ENCODE measurements at places on chromosomes 7 and 10.

- DNase-seq = no peak
Observed at GRCh38 chr10:22560096-22560912, 154.1 kb downstream of the PIP4K2A start.

DNA sequence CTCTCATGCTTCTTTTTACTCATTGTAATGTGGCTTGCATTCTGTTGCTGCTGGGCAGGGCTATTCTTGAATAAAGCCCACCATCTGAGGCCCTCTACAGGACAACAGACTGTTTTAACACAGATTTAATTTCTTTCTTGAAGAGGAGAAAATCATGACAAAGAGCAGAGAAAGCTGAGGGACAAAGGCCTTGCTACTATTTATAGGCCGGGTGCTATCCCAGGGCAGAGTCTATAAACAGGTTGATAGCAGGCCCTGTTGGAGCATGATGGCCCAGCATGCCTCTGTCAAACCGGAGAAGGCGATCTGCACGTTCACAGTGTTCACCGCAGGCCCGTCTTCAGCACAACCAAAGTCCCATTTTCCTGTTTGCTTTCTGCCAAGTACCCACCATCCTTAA, 3.0 kb downstream of the VIPR2 start:
- DNase-seq = no peak

DNA sequence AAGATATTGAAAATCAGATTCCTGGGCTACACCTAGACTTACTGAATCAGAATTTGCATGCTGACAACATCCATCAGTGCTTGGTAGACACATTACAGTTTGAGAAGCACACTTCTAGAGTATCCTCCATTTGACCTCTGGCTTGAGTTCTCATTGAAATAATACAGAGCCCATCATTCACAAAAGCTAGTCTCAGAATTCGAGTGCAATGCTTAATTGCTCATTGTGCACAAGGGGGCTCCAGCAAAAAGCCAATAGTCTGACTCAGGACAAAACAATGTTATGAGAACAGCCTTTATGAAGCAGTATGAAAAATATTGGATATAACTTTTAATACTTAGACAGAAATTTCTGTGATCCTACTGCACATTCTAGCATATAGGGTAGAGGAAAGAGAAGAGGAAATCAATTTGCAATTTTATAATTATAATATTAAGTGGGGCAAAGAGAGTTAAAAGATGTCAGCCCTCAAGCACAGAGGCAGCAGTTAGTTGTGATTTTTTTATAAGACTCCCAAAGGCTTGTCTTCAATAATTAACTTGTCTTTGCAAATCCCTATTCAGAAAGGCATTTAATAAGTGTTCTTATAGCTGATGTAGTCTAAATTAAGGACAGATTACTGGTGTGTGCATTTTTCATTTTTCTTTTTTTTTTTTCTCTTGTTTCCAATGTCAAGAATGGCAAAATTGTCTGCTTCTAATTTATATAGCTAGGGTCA, 105.8 kb upstream of the ANK3 start:
- DNase-seq = no peak

GRCh38 chr7:155191901-155192478, 105.7 kb upstream of the INSIG1 start:
- no peak for DNase-seq

DNA sequence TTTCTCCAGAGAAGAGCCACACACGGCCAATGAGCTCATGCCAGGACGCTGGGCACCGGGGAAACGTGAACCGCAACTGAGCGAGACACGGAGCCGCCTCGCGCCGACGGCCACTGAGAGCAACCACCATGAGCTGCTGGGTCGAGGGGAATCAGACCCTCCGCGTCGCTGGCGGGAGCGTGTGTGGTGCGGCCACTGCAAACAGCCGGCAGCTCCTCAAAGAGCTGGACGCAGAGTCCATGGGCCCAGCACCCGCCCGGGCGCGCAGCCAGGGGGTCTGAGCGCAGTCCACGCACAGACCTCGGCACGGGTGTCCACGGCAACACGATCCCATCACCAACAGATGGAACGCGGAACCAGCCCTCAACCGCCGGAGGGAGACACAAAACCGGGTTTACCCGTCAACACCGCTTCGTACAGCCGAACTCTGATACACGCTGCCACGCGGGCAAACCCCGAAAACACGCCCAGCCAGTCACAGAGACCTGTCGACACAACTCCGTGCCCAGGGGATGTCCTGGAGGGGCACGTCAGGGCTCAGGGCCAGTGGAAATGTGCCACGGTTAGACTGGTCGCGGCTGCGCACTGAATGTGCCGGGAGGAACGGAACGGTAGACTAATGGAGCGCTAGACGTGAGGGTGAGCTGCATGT, 147.1 kb downstream of the ELFN1 start:
- DNase-seq = no peak

GRCh38 chr7:137169282-137169698, 174.2 kb downstream of the PTN start:
- peak; percentile 68 for DNase-seq

DNA sequence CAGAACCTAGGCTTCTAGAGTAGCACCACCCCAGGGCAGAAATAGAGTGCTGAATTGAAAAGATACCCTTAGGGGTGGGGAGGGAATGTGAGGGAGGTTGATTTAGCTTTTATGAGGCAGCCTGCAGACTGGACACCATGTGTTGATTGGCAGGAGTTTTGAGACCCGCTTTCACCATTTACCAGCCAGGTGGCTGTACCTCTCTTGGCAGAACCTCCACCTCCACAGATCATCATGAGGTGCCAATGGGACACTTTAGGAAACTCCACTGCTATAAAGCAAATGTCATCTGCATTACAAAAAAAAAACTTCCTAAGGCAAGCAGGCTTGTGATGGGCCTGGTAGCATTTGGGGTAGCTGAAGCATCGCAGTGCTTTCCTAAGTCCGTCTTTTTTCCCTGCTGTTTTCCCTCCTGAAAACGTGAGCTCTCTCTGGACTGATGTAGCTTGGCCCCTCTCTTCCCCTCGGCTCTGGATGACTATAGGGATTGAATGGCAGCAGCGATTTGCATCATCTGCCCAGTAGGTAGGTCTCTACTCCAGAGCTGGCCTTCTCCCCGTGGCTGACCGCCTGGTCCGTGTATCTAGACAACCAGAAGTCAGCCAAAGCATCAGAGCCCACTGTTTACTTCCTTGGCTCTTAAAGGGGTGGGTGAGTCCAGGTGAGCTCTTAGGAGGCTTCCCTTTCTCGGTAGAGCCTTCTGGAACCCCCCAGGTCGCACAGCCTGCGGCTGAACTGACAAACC, 1.3 kb downstream of the PCBD1 start:
- no peak for DNase-seq

GRCh38 chr10:45224219-45224841, 91.1 kb downstream of the OR13A1 start:
- DNase-seq = no peak

- DNase-seq = peak; percentile 34
Observed at GRCh38 chr10:3372281-3372680, 199.7 kb upstream of the PITRM1 start.

DNA sequence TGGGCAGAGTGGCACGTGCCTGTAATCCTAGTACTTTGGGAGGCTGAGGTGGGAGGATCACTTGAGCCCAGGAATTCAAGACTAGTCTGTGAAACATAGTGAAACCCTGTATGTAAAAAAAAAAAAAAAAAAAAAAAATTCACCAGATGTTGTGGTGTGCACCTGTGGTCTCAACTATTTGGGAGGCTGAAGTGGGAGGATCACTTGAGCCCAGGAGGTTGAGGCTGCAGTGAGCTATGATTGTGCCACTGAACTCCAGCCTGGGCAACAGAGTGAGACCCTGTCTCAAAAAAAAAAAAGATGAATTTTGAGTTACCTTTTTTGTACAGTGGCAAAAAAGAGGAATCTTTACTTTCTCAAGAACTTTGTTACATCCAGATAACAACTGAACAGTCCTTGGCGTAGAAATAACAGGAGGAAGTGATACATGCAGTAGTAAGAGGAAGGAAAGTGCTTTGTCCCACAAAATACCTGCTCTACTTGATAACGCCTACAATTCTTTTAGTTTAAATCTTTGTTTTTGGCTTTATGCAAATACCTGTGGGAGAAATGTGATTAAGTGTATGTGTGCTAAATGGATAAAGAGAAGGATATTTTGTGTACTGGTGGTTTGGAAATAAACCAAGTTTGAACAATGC, 29.3 kb downstream of the SPAG6 start:
- DNase-seq = no peak

DNA sequence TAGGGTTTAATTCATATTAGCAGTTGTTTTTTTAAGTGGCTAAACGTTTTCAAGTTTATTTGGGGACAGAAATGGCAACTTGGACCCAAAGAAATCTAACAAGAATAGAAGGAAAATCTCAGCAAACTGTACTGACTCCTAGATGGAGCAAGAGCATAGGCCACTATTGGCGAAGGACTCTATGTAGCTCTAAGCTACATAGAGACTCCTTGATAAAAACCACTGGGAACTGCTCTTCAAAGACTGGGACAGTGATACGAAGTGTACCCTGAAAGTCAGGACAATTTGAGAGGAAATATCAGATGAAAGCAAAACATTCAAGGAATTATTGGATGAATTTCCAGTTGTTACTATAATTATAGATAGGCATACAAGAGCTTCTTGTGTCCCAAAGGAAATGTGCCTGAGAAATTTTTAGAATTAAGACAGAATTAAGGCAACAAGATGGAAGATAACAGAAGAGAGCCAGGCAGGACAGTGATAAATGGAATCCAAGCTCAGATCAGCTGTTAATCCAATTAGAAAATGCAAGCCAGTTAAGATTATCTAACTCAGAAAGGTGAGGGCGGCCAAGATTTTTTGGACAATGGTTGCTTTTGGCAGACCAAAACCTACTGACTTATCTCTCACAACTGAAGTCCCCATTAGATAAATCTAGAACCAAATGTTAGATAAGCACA, 103.7 kb upstream of the IFRD1 start:
- no peak for DNase-seq

DNA sequence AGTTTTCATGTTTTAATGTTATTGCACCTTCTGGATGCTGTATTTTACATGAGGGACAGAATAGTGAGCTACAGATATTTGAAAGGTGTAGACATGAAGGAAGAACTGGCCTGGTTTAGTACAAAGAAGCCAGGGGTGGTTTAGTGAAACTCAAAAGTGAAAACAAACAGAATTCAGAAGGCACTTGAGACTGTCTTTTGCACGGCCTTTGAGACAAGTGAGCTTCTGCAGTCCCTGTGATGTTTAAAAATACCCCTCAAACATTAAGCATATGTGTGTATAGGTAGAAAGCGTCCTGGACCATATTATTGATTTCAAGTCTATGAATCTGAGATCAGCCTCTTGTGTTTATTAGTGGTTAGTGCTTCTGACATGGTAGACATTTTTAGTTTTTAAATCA, 118.9 kb downstream of the CDK14 start:
- no peak for DNase-seq

GRCh38 chr7:1227814-1228544, 4.7 kb upstream of the UNCX start:
- DNase-seq = no peak

DNA sequence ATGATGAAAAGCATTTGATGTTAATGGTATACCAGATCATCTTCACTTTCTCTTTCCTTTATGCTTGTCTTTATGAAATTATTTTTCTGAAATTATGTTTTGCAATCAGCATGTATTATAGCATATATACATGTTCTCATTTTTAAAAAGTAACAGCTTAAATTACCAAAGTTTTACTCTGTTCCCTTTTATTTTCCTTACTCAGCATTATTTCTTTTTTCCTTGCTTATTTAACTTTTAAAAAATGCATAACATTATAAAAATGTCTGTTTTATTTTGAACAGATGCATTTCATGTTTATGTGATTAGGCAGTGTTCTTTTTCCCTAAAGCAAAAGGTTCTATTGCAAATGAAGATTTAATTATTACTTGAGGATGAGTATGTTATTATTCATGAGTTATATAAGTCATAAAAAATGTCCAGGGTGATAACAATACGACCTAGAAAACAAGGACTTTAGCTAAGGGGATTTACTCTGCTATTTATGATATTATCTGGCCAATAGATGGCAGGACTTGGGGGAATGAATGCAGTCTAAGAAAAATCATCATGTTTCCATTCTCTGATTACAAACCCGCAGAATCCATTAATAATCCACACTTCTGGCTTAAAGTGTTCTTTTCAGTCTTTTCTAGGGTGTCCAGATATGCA, 38.5 kb downstream of the CABCOCO1 start:
- DNase-seq = no peak

DNA sequence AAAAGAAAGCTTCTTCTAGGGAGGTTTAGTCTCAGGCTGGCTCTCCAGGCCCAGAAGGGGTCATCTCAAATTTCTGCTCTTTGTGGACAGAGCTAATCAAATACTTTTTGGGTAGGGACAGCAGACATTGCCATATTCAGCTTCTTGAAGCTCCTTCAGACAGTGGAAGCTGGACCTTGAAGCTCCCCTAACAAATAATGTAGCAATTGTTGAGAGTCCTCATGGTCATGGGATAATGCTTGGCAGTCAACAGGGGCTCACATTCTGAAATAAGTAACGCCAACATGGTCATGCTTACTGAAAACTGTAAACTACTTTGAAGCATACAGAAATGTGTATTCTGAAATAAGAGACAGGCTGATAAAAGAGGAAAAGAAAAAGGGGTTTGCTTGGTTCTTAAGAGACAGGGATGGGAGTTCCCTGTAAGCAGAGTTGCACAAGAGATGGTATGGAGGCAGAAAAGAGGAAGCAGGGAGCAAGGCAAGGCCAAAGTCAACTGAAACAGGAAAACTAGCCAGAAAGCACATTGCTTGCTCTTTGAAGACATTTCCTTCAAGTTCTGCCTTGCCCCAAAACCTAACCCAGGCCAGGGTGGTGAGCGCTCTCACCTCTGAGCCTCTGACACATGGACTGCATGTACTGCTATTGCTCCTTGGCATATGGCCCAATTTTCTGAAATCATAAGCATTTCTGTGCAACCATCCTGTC, 53.1 kb upstream of the KMT2E start:
- no peak for DNase-seq

- no peak for DNase-seq
Observed at GRCh38 chr7:155362380-155363145, 64.9 kb downstream of the INSIG1 start.

DNA sequence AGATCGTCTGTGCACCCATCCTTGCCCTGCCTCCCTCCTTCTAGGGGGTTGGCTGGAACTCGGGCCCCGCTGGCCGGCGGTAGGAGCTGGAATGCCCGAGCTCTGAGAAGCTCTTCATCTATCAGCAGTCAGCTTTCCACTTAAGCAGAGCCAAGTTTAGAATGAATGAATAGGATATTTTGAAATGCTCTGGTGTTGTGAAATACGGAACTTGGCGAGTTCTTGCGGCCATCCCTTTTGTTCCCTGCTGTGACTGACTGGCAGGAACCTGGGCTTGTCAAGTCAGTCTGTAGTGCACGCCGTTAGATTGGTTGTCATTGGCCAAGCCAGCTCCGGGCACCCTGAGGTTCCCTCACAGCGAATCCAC, 33.3 kb downstream of the FOXK1 start:
- DNase-seq = peak; percentile 82

- DNase-seq = no peak
Observed at GRCh38 chr7:1224086-1224716, 8.5 kb upstream of the UNCX start.

- no peak for DNase-seq
Observed at GRCh38 chr10:11147722-11148121, 130.1 kb downstream of the CELF2 start.

- DNase-seq = no peak
Observed at GRCh38 chr7:71034243-71034642, 97.7 kb upstream of the GALNT17 start.

All from AG08395 (cell line).